AG08395 (cell line): ENCODE measurements at places on chromosomes 1 and 21.

DNA sequence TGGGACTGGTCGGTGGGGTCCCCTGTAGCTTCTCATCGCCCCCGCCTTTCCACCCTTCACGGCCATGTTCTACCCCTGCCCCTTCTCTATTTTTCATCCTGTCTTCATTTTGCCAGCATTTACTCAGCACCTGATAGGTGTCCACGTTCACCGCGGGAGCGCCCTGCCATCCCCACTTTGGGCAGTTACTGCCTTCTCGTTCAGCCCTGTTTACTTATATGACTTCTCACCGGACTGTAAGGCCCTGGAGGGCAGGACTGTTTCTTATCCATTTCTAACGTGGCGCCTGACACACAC lies 380 bp downstream of the MFN2 start:
- no peak for DNase-seq

DNA sequence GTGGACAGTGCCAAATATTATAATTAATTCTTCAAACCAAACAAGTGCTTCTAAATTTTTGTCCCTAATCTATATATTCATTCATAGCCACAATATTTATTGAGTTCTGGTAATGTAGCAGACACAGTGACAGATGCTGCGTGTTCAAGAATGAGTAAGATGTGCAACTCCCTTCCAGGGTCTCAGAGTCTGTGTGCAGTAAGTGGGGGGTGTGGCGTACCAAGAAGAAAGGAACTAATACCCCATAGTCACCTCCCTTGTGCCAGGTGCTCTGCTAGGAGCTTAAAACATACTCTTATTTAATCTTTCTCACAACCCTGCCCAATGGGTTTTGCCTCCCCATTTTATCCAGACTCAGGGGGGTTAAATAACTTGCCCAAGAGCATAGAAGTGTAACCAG lies 358.7 kb downstream of the BARHL2 start:
- DNase-seq: no peak

DNA sequence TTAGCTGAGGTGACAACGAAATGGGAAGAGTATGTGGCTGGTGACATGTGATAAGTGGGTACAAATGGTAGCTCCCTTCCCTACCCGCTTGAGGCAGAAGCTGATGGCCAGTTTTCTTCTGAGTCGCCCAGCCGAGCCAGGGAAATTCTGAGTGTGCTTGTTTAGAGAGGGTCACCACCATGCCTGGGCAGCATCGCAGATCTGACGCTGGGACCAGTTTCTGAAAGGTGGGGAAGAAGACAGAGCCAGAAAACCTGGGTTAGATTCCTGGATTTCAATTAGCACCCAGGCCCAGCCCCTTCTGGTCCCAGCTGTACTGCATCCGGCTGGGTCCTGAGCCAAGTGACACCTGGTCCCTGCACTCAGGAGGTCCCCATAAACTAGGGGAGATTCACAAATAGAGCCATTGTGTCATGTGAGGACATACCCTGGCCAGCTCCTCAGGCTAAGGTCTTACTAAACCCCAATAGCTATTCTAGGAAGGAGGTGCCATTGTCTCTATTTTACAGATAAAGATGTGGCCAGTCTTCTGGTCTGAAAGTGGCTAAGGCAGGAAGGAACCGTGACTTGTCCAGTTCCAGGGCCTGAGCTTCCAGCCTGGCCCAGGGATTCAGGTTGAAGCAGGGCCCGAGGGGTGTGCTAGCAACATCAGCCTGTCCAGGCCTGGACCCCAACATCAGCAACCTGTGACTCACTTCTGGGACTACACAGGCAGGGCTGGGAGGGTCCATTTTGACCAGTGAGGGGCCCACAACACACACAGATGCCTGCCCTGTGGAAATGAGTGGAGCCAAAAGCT lies 1.7 kb upstream of the TMEM61 start:
- no peak for DNase-seq

- peak; percentile 38 for DNase-seq
These were observed 876 bp downstream of the DENND2C start for GRCh38 chr1:114668784-114669561.

DNA sequence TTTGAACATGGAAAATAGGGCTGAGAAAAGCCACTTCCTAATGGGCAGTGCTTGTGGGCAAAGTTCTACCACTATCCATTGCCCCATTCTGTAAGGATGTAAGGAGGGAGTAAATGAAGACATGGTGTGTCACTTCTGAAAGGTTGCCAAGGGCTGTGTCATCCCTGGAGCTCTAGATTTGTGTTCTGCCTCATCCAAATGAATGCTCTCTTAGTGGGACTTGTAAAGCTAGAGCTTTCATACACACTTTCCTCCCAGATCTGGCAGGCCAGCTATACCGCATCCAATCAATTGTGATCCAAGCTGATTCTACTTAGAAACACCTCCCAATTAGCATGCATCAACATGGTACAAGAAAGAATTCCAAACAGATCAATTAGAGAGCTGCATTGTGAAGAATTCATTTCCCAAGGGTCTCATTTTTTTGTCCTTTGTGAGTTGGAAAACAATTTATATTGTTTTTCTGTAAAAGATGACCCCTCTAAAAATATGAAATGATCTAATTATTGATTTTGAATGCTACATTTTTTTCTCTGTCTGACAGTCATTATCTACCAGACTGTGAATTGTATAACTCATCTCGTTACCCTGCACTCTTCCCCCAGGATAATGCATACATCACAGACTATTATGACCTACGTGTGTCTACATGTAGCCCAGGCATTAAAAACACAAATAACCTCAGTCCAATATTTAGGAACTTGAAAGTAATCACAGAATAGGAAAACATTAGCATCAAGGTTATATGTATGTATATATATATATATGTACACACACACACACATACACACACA lies 117.1 kb upstream of the DUSP10 start:
- DNase-seq: peak; percentile 86

GRCh38 chr1:65412256-65412983 lies 8.0 kb upstream of the LEPR start:
- DNase-seq: no peak

GRCh38 chr21:42248783-42249597 lies 30.1 kb downstream of the ABCG1 start:
- DNase-seq: no peak
